D721Med (cell line): ENCODE measurements at places on chromosomes 1 and 21.

DNA sequence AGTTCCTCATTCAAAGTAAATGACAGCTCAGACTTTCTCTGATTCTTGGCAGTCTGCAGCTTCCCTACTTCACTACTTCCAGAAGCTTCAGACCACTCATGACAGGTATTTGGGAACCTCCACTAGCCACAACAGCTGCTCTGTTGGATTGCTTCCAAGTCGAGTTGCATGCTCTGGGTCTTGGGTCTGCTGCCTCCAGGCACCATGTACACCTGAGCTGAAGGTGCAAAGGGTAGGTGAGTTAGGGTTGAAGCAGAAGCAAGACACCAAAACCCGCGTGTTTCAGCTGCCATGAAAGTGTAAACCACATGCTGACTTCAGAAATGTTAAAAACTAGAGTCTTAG, 62.7 kb downstream of the ZNF684 start:
- DNase-seq, result no peak

- no peak for DNase-seq
Measured at GRCh38 chr1:95115708-95116137, 1.4 kb upstream of the TLCD4 start.

GRCh38 chr1:110184446-110184845, 25.7 kb upstream of the KCNC4 start:
- DNase-seq, result no peak

GRCh38 chr1:168760241-168760640, 31.2 kb upstream of the DPT start:
- no peak for DNase-seq

GRCh38 chr21:27219068-27219467, 252.2 kb upstream of the ADAMTS5 start:
- no peak for DNase-seq

DNA sequence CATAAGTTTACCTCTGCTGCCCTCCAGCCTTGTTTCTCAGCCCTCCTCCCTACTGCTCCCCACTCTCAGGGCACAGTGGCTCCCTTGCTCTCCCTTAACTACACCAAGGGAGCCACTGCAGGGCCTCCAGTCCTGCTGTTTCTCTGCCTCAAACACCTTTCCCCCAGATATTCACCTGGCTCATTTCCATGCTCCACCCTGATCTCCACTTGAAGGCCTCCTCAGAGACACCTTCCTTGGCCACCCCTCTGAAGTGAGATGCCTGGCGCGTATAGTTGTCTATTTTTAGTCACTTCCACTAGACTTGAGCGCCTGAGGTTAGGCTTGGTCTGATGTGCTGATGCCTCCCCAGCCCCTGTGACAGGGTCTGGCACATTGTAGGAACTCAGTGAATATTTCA, 34.9 kb downstream of the SEC16B start:
- no peak for DNase-seq

GRCh38 chr1:7511381-7511780, 259.7 kb upstream of the VAMP3 start:
- DNase-seq, result no peak

DNA sequence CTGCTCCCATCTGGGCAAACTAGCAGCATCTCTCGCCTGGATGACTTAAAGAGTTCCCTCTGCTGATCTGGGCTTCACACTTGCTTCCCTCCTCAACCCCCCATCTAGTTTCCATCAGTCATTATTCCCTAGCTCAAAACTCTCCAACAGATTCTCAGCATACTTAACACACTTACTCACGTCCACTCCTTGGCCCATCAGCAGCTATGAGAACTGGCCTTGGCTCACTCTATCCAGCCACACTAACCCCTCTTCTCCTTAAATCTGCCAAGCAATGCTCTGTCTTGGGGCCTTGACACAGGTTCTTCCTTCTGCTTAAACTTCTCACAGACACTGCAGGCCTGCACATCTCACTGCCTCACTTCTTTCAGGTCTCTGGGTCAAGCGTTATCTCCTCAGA, 41.6 kb downstream of the GNG12 start:
- DNase-seq, result no peak

GRCh38 chr1:176531036-176531435, 68.1 kb downstream of the PAPPA2 start:
- DNase-seq, result no peak

GRCh38 chr1:213103377-213104306, 52.6 kb downstream of the RPS6KC1 start:
- no peak for DNase-seq

GRCh38 chr1:155069551-155070157, 6.1 kb downstream of the EFNA4 start:
- DNase-seq, result no peak

- no peak for DNase-seq
Measured at GRCh38 chr1:209822706-209823105, 5.1 kb upstream of the UTP25 start.

DNA sequence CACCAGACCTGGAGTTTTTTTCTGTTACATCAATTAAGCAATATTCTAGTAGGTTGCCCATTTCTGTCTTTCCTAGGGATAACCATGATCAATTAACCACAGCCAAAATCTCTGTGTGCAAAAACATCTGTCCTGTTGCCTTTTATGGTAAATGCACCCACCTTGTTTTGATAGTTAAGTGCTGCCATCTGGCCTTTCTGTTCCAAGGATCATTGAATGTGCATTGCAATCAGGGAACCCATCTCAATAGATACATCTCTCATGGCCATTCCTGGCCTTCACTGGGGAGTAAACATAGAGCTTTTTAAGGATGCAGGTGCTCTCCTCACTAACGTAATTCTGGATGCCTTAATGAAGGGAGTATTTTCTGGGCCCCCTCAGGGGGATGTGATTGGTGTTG, 111.8 kb upstream of the KIAA1614 start:
- no peak for DNase-seq

- DNase-seq, result no peak
Measured at GRCh38 chr1:193767886-193768285, 581.5 kb upstream of the B3GALT2 start.
